MV-4-11 (cell line): ENCODE measurements at places on chromosomes 4 and X.

DNA sequence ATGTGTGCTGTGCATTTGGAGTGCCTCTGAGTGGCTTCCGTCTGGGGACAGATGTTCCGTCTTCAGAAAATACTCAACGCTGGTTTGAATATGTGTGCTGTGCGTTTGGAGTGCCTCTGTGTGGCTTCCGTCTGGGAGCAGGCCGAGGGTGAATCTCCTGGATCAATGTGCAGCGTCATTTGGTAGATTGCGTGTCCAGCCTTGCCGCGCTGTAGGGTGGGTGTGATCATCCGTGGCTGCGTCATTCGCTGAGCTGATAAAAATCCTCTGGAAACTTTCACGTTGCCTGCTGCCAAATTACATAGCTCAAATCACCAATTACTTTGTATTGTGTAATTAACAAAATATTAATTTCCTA lies 12.1 kb downstream of the UVSSA start:
- DNase-seq, result no peak

GRCh38 chrX:15988661-15989603 lies 134.3 kb upstream of the AP1S2 start:
- peak; percentile 60 for DNase-seq

DNA sequence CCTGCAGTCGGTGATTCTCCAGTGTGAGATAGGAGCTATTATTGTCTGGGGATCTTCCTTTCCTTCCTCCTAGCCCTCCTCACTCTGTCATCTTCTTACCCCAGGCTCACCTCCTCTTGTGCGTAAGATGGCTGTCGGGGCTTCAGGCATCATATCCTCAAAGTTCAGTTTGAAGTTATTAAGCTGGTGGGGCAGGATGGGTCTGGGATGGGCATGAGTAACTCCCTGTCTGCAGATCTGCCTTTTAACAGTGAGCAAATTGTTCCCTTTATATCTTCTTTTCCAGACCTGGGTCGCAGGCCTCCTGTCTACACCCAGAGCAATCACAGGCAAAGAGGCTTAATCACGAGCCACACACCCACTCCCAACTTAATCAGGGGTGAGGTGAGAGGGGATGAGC lies 900 bp upstream of the MTMR1 start:
- no peak for DNase-seq

- peak; percentile 10 for DNase-seq
These were observed 71.0 kb downstream of the PJA1 start for GRCh38 chrX:69093960-69094871.

- no peak for DNase-seq
These were observed 416.6 kb upstream of the MAGEB18 start for GRCh38 chrX:25721564-25721963.

DNA sequence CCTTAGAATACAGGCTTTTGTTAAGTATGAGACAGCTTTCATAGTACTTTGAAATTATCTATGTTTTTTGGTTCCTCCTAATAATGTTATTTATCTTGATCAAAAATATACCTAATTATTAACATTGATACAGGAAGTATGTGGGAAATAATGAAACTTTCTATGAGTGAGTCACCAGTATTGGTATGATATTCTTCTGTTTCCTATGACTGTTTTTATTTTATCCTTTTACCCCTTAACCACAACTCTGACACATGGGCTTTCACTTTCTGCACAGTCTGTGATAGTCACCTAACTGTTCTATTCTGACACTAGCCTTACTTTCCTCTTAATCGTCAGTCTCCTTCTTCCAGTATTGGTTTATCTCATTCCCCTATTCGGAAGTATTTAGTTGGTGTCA lies 4.7 kb downstream of the THAP9 start:
- peak; percentile 69 for DNase-seq

DNA sequence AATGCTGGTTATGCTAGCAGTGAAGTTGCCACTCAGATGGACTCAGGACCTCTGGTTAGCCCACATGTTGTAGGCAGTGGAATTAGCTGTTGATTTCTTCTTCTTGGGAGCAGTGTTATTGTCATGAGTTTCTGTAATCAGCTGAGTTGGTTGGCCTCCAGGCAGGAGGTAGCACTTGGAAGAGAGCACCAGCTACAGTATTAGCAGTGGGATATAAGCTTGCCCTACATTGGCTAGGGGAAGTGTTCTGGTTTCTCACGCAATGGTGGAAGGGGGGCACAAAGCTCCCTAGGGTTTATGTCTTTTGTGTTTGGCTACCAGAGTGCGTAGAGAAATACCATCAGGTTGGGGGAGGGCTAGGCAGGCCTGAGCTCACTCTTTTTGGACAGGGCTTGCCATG lies 34.0 kb upstream of the UCP1 start:
- DNase-seq, result no peak

GRCh38 chr4:174373821-174374220 lies 90.1 kb downstream of the CEP44 start:
- no peak for DNase-seq

DNA sequence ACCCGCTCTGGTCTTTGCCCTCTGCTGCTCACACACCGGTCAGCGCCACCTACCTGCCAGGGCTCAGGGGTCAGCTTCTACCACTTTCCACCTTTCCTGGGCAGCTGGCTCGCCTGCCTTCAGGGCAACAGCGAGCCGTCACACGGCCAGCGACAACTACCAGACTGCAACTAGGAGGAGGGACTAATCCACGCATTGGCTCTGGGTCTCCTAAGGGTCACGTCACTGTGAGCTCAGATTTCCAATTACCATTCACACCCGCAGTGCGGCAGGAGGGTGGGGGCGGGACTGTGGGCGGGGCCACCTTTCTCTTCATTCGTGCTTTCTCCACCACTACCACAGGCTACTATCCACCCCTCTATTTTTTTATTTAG lies at the start of gene BEX5:
BEX5 (minus strand) TSS at position 172 of the 374 bp plus-strand sequence. CDS start 1,712 bp downstream, outside the sequence.
- no peak for DNase-seq

DNA sequence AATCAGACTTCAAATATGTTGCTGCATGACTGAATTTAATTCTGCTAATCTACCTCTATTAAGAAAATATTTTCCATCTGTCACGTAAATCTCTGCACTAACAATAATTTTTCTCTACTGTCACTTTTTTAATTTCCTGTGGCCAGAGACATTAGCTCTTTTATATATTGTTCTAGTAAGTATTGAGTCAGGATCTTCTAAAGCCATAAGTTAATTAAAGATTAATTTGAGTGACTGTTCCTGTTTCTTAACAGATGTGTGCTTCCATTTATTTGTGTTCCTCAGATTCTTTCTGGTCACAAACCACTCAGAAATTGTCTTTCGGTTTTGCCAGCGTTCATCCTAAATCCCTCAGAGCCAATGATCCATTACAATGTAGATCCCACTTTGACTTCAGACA lies 2.4 kb upstream of the SMR3B start:
- DNase-seq, result no peak

GRCh38 chr4:24143741-24144140 lies 253.9 kb upstream of the PPARGC1A start:
- DNase-seq, result no peak

DNA sequence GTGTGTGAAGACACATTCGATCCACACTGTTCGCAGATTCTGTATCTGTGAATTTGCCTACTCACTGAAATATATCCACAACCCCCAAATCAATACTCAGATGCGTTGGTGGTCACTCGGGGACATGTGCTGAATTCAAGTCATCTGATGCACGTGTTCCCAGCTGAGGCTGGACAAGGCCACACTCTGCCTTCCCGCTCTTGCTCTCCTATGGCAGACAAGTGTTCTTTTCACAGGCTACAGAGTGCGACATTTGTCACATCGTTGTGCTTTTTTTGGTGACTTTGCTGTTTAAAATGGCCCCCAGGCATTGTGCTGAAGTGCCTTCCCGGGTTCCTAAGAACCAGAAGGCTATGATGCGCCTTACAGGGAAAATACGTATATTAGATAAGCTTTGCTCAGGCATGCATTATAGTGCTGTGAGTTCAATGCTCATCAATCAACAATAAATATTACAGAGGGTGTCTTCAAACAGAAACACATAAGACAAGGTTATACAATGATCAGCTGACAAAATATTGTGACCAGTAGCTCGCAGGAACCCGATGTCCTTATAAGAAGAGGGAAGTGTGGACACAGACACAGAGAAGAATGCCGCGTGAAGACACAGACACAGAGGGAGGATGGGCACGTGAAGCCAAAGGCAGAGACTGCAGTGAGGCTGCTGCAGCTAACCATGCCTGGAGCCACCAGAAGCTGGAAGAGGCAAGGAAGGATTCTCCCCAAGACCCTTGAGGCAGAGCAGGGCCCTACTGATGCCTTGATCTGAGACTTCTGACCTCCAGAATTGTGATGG lies 42.0 kb downstream of the IRF2 start:
- DNase-seq, result peak; percentile 38

DNA sequence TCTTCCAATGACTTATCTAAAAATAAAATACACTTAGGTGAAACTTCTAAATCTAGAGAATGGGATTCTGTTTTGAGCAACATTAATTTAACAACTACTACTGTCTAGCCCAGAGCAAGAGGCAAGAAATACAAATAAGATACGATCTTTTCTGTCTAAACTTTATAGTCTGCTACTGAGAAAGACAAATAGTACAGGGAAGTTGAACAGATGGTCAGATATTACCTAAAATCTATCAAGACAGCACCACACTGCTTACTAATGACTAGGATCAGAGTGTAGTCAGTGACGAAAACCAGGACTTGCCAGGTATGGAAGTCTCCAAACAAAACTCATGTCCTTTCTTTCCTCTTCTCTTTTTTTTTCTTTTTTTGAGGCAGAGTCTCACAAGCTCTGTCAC lies 7.1 kb downstream of the FAM13A start:
- DNase-seq, result no peak

GRCh38 chr4:156906325-156906724 lies 65.3 kb downstream of the PDGFC start:
- no peak for DNase-seq

DNA sequence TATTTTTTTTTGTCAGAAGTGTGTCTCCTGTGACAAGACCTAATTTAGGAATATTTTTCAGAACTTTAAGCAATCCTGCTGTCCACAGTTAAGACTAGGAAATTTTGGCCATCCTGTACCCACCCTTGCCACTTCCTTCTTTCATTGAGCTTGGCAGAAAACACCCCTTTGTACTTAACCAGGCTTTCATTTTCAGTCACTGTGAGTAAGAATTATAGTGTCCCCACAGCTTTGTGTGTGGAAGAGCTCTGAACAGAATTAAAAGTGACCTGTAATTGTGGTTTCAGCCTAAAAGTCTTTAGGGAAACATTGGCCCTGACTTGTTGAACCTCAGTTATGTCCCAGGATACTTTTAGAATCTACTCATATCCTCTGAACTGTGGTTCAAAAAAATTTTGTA lies 153.7 kb upstream of the BMP3 start:
- peak; percentile 1 for DNase-seq

DNA sequence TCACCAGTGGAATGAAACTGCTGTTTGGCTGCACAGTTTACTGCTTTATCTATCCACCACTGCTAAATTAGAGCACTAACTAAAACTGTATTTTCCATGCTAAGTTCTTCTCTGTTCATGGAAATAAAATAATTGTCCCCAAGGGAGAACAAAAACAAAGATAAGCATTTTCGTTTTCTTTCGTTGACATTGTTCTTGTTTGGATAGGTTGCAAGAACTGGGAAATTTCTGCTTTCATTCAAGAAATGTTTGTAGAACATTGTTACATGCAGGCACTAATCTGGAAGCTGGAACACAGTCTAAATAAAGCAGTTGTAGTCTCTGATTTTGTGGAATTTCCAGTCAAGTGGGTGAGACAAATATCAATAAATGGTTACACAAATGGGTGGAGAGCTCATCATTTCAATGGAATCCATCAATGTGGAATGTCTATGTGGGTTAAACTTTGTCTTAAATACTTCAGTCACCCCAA lies 5.8 kb upstream of the CXCL8 start:
- DNase-seq, result no peak

GRCh38 chr4:98659741-98660462 lies 1.5 kb upstream of the TSPAN5 start:
- no peak for DNase-seq

DNA sequence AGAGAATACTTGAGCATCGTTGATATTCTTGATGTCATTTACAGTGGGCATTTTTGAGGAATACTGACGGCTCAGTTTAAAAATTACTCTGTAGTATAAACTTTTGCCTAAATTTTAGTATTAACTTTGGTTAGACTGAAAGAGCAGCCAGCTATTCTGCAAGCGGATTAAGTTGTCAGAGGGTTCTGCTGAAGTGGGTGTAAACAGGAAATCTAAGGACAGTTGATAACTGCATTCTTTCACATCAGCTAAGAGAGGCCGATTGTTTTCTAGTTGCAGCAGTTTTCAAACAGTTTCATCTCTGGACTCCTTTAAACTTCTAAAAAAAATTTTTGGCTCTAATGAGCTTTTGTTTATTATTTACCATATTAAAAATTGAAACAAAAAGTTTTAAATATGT lies 149.6 kb downstream of the RAPGEF2 start:
- DNase-seq, result no peak

DNA sequence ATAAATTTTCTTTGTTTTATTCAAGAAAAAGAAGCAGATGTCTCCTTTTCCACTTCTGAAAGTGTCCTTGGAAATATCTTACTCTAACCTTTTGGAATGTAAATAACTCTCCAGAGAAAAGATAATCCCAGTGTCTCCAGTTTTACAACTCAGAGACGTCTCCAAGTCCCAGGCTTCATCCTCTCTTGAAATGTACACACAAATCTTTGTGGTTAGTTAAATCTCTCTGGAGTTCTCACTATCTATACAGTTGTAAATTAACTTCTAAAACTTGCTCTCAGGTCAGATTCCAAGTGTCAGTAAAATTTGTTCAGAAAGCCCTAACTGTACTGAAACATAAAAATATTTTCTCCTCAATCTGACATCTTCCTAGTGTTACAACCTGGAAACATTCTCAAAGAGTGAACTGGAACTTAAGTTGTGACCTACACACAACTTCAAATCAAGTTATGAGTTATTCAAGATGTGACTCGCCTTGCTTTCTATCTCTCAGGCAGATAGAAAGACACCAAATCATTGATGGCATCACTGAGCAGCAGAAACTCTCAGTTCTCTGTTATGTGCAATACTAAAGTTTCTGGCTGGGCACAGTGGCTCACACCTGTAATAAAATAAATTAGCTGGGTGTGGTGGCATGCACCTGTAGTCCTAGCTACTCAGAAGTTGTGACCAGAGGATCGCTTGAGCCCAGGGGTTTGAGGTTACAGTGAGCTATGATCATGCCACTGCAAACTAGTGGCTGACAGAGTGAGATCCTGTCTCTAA lies 284.2 kb downstream of the RCHY1 start:
- DNase-seq, result no peak

DNA sequence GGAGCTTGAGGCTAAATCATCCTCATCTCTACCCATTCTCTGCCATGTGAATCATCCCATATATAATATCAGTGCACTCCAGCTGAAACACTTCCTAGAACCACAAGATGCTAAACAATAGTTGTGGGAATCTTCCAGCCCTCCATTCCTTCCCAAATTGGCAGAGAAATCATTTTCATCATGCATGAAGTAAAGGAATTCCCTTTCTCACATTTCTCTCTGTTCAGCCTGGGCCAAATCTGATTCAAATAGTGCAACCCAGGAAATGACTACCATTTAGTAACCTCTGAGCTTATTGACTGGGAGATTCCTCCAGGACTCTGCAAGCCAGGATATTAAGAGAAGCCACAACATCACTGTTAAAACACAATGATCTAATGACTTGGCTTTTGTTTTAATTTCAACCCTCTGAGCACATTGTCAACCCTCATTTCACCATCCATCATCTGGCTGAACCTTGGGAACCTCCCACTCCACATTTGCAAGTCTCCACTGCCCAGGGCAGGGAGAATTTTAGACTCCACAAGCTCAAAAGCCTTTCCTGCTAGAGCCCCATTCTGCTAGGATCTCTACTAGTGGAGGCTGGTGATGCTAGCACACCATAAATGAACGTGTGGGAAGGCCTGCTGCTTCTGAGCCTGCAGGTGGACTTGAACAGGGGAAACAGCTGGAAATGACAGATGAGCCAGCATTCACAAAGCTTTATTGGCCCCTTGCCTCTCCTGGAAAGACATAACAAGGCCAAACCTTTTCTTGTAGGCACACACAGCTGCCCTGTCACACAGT lies 133.9 kb downstream of the TET2 start:
- no peak for DNase-seq
